Activated CD8-positive, alpha-beta memory T cell treated with anti-CD3 and anti-CD28 coated beads for 4 hours (primary cell): ENCODE measurements at places on chromosomes 5 and 9.

DNA sequence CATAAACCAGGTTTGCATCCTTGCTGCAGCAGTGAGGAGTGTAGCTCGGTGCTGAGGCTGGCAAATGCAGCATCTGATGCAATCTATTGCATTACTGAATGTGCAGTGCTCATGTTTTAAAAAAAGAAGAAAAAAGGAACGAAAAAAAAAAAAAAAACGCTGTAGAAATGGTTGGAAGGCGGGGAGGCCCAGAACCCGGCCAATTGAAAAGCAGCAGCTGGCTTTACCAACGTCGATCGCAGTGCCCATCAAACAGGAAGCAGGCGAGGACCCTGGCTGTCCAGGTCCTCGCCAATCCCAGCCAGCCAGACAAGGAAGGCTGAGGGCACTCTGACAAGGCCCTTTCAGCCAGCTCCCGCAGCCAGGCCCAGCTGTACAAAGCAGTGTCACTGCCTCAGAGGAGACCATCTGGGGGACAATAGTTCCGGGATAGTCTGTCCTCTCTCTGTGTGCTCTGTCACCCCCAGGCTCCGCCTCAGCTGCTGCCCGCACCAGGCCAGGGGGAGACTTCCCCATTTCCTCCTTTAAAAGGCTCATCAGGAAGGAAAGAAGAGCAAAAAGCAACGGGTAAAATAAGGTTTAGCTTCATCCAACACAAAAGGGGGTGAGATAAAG, 21.8 kb upstream of the CPEB4 start:
- no peak for DNase-seq

GRCh38 chr5:52925001-52925400, 64.2 kb upstream of the ITGA2 start:
- no peak for DNase-seq

DNA sequence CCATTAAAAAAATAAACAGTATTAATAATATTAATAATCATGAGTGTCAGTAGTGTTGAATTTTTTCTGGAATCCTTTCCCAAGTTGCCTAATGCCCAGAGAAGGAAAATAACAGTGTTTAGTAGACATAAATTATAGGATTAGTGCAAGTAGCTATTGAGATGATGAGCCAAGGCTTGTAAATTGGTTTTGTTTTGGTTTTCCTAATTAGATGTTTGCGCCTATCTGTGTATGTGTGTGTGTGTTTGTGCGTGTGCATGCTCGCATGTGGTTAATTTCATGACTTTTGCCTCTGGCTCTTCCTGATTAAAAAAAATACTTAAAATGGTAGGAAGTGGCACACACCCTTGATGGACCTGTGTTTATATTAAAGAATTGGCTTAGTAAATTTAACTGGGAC, 55.4 kb downstream of the FXN start:
- no peak for DNase-seq

DNA sequence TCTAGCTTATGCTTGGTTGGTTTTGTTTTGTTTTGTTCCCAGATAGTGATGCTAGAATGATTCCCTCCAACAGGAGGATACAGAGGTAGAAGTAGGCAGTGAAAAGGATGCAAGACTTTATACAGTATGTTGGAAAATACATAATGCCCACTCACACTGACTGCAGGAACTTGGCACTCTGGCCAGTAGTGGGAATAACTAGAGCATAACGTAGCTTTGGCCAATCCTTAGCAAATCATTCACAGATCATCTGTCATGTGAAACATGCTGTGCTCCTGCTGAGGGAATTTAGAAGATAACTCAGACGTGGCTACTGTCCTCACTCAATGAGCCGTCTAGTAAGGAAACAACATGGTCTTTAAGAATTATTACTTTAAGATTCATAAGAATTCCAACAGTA, 13.5 kb downstream of the CFAP90 start:
- no peak for DNase-seq

DNA sequence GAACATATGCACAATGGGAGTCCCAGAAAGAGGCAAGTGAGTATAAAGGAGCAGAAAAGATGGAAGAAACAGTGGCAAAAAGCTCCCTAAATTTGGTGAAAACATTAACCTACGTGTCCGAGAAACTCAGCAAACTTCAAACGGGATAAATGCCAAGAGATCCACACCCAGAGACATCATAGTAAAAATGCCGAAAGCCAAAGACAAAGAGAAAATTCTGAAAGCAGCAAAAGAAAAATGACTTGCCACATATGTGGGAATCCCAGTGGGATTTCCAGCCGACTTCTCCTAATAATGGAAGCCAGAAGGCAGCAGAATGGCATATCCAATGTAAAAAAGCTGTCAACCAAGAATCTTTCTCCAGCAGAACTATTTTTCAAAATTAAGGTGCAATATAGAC, 101.2 kb downstream of the ADAMTS2 start:
- no peak for DNase-seq

DNA sequence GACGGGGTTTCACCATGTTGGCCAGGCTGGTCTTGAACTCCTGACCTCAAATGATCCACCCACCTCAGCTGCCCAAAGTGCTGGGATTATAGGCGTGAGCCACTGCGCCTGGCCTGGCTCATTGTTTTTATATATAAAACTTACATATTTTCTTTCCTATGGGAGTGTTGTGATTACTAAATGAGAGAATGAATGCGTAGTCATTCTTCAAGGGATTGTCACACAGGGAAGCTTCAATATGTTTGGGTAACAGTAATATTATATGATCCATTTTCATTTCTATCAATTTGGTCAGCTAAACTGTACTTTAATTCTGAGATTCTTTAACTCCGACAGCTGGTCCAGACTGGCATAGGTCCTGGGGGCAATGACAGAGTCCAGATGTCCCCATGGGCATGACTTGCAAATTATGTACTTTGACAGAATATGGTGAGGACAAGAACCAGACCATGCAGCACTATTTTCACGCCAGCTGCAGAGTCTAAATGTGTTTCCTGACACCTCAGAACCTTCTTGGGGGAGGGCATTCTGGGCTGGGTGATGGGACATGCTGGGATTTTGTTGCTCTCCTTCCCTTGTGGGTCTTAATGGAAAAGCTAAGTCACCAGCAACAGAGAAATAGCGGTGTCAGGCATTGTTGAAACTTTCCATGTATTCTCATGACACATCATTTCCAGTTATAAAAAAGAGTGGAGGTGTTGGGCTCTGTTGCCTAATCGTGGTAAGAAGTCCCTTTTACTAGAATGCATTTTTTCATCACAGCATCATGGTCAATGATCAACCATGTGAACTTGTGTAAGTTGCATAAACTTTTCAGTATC, 40.9 kb upstream of the TNC start:
- no peak for DNase-seq

- DNase-seq = no peak
Measured at GRCh38 chr9:99070681-99071080, 34.2 kb upstream of the TGFBR1 start.

GRCh38 chr9:109272745-109273144, 48.1 kb downstream of the EPB41L4B start:
- no peak for DNase-seq

DNA sequence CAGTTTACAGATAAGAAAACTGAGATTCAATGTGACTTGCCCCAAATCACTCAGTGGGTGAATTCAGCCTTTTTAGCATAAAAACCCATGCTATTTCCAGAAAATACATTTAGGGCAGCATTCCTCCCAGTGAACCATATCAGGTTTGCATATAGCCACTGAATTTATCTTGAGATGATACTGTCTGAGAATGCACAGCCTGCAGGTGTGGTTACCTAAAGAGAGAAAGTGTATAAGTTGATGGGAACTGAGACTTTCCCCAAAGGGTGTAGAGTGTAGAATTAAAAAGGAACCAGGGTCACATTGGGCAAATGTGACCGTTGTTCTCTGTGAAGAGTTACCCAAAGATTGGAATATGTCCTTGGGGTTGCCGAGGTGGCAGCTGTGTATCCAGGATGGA, 100.0 kb upstream of the PIK3R1 start:
- no peak for DNase-seq

GRCh38 chr5:31377274-31377946, 154.5 kb downstream of the DROSHA start:
- no peak for DNase-seq

DNA sequence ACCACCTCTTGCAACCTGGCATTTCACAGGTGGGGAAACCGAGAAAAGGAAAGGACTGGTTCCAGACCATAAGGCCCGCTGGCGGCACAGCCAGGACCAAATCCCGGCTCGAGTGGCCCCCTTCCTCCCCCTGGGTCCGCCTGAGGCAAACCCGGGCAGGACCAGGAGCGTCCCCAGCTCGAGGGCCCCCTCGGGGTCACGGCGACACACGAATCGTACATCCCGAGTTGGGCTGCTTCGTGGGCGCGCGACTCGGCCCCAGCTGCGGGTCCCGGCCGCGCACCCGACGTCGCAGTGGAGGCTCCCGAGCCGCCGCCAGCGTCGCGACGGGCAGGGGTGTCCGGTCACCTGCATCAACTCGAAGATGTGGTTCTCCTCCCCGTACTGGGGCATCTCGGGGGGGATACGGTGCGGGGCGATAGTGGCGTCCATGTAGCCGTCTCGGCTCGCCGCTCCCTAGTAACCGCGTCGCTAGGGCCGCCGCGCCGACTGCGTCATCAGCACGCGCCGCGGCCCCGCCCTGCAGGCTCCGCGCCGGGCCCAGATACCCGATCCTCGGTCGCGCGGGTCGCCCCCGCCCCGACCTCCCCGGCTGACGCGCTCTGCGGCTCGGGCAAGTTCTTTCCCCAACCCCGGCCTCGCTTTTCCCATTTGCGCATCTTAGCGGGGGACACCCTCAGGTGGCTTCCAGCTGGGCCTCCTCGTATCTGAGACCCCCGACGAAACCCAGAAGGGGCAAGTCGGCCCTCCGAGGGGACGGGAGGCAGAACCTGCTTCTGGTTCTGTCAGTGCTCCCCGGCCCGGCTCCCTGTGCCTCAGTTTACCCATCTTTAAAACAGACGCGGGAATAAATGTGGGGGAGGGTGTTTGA, at the start of gene AK8:
Gene AK8, minus strand, starts transcription at position 461 of the 871 bp plus-strand sequence. Its CDS starts 29 bp downstream, at position 432.
- DNase-seq = peak; percentile 48

GRCh38 chr5:170791325-170791954, 7.9 kb downstream of the GABRP start:
- DNase-seq = no peak

DNA sequence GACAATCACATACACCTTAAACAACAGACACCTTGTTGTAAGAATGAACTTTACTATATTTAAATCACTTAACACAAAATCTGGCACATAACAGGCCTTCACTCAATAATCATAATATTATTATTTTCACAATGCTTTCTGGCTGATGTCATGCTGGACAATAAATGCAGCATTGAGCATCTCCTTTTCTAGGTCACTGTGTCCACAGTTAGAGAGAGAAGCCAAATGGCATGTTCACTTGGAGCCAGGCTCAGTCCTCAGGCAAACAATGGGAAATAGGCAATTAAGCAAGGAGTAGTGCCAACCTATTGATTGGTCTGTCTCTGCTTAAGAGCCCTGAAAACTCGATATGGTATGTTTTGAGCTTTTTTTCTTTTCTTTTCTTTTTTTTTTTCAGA, 50.6 kb upstream of the KLF4 start:
- no peak for DNase-seq
